ENCODE measurements at places on chromosomes 11 and 22.

GRCh38 chr11:112165049-112165448 lies 1.2 kb upstream of the IL18 start:
- no peak for DNase-seq

DNA sequence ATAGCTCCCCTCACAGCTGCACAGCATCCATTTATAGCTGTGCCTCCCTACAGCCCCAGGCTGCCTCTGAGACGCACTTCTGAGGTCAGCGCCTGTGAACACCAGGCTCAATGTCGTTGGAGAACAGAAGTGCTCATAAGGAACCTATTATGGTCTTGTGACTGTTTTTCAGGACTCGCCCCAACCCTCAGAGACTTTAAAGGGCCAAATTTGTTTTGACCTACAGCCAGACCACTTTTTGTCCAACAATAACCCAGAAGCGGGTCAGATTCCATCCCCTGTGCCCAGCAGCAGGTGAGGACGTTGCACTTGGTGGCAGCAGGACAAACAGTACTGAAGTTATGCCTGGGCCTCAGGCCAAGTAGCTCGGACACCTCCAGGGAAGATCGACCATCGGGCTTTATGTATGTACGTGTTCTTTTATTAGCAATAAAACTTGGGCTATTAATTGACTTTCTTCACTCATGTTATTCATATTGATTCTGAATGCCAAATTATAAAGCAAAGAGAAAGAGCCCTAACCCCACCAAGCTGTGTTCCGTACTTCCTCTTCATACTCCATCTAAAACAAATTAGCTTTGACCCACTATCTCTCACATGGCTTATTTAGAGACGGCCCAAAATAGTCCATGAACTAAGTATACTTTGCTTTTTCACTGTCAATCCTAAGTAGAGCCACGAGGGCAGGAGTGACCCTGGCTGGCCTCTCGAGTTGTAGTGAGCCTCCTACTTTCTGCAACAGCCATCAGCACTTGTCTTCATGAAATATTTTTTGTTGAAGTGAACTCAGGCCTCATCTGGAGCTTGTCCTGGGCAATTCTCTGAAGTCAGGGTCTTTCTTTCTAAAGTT lies 92.3 kb upstream of the PAX6 start:
- no peak for DNase-seq

DNA sequence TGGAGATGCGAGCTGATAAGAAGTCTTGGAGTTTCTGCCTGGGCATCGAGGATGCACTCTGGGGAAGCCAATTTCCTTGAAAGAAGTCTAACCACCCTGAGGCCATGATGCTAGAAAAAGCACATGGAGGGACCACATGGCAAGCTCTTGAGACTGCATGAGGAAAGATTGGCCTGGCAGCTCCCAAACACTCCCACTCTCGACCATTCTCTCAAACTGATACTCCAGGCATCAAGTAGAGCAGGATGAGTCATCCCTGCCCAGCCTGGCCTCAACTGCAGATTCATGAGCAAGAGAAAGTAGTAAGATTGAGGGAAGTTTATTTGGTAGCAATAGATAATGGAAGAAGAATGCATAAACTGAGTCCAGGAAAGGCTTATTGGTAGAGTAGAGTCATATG lies 194.3 kb downstream of the KIF18A start:
- peak; percentile 51 for DNase-seq

DNA sequence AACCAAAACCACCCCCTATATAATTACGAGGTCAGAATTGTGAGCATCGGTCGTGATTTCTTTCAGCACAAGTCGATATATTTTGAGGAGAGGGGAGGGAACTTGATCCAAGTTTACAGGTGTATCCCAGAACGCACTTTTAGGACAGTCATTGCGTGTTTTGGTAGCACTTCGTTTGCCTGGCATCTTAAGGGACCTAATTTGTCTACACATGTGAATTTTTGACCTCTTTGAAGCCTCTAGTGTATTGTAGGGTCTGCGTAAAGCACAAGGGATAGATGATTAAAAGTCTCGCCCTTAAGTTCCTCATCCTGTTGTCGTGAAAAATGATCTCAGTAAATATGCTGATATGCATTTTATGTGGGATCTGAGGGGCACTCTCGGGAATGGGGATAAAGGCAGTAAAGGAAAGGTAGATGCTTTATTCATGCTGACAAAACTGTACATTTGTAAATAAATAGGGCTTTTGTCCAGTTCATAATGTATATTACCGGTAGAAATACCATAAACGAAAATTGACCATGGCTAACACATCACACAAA lies 632 bp upstream of the CCDC34 start:
- DNase-seq, result no peak

- DNase-seq, result no peak
Measured at GRCh38 chr22:32353292-32353691, 4.4 kb upstream of the RFPL3 start.

DNA sequence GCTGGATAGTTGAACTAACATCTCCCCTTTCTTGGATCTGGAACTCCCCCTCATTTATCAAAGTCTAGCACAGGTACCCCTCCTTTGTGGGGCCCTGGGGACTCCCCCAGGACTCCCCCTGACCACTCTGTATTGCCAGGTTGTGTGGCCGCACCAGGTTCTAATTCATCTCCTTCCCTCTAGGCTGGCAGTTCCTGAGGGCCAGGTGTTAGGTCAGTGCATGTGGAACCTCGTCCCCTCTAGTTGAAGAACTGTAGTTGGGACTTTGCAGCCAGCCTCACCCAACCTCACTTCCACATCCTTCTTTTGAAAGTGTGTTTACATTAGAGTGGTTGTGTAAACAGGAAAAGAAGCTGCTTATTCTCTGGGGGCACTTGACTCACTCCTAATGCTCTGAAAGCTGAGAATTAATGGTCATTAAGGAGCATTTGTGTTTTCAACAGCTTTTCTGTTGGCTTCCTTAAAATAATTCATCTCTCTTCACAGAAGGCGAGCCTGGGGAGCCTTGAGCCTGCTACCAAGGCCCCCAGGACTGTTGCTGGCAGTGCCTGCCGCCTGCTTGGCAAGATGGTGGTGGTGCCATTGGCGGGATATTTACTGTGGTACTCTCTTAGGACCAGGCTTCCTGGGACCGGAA lies 11.8 kb downstream of the UPB1 start:
- DNase-seq, result peak; percentile 83

DNA sequence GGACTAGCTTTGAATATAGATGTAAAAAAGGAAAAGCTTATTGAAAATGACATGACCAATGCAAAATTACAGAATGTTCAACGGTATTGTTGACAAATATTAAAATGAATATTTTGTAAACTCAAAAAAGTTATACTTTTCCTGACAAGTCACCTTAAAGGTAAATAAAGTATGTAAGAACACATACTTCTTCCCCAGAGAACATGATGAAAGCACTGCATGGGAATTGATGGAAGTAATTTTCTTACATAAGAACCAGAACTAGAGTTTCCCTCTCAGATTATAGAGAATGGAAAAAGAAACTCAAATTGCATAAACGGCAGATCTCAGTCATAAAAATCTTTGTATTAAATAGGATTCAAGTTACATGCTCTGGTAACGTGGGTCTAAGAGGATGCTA lies at the start of gene OR4P4:
OR4P4 (plus strand) TSS at position 301 of the 400 bp plus-strand sequence.
- no peak for DNase-seq

GRCh38 chr11:83713708-83714107 lies 427.5 kb upstream of the CCDC90B start:
- no peak for DNase-seq

DNA sequence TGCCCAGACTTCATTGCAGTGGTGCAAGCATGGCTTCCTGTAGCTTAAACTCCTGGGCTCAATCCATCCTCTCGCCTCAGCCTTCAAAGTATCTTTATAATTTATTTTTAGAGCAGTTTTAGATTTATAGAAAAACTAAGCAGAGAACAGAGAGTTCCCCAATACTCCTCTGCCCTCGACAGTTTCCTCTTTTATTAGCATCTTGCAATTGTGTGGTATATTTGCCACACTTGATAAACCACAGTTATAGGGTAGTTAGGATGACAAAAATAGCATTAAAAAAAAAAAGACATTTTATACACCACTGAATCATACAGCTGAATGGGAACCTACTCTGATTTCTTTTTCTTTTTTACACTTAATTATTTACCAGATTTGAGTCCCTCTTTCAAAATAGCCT lies 31.2 kb downstream of the MS4A2 start:
- DNase-seq, result peak; percentile 75

DNA sequence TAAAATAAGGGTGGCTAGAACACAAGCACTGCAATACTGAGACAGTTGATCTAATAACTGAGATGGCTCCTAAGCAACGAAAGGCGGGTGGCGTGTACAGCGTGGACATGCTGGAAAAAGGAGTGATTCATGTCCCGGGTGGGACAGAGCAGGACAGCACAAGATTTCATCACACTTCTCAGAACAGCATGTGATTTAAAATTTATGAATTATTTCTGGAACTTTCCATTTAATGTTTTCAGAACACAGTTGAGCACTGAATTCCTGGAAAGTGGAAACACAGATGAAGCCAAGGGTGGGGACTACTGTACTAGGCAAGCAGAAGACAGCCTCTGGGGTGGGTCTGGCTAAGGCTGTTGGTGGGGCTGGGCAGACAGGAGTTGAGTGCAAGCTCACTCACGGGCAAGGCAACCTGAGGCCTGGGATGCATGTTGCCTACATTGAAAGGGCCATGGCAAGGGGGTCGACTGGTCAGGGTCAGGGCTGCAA lies 165.6 kb upstream of the DDI1 start:
- no peak for DNase-seq

DNA sequence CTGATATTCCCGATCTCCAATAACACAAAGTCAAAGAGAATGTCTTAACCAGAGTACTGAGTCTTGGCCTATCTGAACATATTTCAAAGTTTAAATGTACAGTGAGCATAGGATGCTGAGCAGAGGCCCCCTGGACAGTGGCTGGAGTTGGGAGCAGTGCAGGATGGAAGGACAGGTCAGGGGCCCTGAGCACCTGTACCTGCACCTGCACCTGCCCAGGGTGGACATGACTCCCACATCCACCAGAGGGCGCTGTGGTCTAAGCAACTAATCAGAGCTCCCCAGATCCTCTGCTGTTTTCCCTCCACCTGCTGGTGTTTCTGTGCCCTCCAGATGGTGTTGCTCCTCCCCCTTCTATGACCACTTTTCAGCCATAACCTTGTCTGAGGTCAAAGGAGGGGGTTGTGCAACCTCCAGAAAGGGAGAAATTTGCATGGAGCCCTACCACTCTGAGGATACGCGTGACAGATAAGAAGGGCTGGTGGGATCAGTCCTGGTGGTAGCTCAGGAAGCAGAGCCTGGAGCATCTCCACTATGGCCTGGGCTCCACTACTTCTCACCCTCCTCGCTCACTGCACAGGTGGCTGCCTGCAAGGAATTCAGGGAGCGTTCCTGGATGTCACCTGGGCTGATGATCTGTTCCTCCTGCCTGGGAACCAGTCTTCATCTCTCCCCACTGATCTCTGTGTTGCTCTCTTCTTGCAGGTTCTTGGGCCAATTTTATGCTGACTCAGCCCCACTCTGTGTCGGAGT lies 49.1 kb upstream of the VPREB1 start:
- peak; percentile 82 for DNase-seq

DNA sequence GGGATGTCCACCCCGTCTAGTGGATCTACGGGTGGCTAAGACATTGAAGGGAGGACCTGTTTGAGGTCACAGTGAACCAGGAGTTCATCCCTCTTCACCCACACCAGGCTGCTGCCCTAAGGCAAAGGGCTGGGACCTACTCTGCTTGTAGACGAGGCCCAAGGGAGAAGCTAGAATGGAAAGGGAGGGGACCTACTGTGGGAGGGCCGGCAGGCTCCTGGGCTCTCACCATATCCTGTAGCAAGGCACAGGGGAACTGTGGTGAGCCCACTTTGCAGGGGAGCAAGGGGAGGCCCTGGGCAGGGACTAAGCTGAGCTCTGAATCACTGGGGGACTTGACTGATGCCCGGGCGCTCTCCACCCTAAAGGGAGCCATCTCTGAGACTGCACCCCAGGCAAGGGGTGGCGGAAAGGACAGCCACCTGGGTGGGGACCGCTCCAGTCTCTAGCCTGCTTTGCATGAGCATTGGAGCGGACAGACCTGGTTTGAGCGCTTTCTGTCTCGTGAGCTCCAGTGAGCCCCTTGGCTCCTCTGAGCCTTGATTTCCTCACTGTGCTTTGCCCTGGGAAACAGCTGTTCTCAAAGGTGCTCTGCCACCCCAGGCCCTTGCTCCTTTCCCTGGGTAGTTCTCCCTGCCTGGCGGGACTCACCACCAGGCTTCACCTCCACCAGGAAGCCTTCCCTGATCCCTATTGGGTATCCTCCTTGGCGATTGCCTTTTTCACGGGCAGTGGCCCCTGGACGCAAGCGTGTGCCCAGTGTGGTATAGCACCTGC lies 24.2 kb downstream of the PARVG start:
- DNase-seq, result peak; percentile 47

- no peak for DNase-seq
Measured at GRCh38 chr22:50246242-50247175, 1.7 kb upstream of the TUBGCP6 start.

GRCh38 chr22:37214731-37215030 lies 2.4 kb upstream of the SSTR3 start:
- DNase-seq, result no peak

DNA sequence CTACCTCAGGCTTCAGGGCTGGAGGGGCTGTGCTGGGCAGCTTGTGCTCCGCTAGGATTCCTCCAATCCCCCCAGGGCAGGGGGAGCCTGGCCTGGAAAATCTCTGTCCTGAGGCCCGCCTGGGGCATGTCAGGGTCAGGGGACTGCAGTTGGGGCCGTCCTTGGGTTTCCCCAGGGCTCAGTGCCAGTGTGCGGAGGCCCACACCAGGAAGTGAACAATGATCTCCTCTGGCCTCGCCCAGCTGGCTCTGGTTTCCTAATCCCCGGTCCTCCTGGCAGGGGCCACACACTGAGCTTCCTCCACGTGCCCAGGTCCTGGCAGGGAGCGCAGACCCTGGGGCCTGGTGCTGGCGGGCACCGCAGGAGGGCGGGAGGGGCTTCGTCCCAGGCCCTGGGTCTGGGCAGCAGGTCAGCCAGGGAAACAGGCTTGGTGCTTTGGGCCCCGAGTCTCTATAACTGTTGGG lies 1.4 kb upstream of the MUC2 start:
- peak; percentile 32 for DNase-seq

GRCh38 chr22:25475257-25476022 lies 89.0 kb upstream of the GRK3 start:
- no peak for DNase-seq

GRCh38 chr11:72410956-72411355 lies 23.4 kb downstream of the CLPB start:
- no peak for DNase-seq

DNA sequence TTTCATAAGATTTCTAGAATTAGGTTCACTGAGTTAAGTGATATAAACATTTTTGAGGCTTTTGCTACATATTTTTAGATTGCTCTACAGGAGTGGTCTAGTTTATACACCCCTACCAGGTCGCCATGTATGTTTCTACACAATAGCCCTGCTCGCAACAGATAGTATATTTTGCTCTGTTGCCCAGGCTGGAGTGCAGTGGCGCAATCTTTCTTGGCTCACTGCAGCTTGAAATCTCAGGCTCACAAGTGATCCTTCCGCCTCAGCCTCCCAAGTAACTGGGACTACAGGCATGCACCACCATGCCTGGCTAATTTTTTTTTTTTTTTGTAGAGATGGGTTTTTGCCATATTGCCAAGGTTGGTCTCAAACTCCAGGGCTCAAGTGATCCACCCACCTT lies 10.4 kb downstream of the ZNRF3 start:
- DNase-seq, result peak; percentile 69

GRCh38 chr11:128802358-128802981 lies 64.6 kb downstream of the KCNJ1 start:
- DNase-seq, result no peak
